ENCODE measurements at places on chromosomes 3 and 15. TPM values are rescaled to one million over a fixed set of nuclear protein-coding genes. Genes with fewer than 3 reads are reported as not detected.

DNA sequence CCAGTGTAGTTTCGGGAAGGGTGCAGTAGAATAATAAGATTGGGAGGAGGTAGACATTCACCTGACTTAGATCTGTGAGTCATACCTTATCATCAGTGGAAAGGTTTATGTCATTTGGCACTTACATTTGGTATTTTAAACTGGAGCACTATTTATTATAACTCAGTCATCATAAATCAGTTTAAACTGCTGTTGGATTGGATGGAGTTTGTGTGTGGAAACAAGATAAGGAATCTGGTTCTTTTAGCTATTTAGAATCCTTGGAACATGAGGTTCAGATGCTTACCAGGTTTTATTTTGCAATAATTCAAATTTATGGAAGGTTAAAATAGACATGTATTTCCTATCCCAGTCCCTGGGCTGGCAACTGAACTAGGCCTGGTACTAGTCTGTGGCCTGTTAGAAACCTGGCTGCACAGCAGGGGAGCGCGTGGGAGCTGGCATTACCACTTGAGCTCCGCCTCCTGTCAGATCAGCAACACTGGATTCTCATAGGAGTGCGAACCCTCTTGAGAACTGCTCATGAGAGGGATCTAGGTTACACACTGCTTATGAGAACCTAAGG is 34.5 kb downstream of the ZFAND6 start:
- no peak overlapping the region for H3K27ac ChIP-seq
- H3K36me3 ChIP-seq: no peaks in the 10 kb centered on the region
- H3K4me3 ChIP-seq: no peak overlapping the region
- H3K4me1 ChIP-seq: no peaks in the 10 kb centered on the region
- no peak for DNase-seq

DNA sequence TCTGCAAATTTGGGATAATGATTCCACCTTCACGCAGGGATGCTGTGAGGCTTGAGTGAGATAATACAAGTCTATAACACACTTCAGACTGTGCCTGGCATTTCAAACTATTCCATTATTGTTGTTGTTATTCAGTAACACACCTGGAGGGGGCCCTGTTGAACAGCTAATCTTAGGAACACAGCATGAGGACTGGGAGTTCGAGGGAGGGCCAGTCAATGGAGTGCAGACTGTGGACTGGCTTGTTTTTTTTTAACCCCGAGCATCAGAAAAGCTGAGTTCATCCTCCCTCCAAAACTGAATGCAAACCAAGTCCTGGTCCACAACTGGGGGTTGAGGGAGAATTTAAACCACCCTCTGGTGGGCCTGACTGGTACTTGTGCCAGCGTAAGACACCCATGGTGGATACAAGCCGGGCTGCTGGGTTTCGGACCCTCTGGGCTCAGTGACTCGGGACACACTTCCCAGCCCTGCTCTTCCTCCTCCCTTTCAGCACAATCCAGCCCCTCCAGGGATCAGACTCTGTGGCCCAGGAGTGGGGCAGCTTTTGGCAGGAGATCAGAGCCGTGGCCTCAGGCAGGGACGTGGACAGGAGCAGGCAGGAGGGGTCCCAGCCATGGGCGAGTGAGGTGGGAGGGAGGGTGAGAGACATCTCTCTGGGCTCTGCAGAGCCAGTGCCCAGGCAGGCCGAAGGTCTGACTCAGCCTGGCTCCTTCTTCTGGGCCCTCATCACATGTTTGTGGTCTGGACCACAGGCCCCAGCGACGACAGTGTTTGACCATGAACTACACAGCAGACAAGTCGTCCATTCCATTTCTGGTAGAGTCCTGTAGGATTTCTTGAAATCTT is 36.3 kb upstream of the MEX3B start:
- no peaks in the 10 kb centered on the region for H3K36me3 ChIP-seq
- no peaks in the 10 kb centered on the region for H3K27me3 ChIP-seq
- no peak for DNase-seq

DNA sequence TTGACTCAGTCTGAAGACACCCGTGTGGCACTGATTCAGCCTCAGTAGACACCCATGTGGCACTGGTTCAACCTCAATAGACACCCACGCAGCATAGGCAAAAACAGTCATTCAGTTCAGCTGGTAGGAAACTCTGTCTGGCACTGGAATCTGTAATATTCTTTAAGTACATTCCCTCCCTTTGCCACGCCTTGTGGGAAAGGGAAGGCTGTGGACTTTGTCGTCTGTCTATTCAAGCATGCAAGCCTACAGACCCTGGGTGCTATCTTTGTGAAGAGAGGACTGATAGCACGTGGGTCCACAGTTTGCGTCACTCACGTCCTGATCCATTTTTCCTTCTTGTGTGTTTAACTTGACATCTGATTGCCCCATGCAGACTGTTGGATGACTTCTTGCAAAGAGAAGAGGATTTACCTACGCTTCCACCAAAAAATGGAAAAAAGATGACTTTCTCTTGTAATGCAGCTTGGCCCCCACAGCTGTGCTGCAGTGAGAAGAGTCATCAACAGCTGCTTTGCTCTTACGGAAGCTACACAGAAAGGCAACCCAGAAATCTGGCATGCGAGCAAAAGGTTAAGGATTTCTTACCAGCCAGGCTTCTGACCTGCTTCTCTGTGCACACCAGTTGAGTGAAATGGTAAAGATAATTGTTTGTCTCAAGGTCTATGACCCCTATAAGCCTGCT is 278.1 kb downstream of the ULK4 start:
- DNase-seq: no peak
- H3K27me3 ChIP-seq: no peaks in the 10 kb centered on the region
- no peaks in the 10 kb centered on the region for H3K36me3 ChIP-seq
- no peak overlapping the region for H3K4me3 ChIP-seq
- H3K27ac ChIP-seq: peak overlapping the region; percentile 25

Gene TMC3
- not detected for total RNA-seq

Gene PLIN1
- not detected for total RNA-seq

Gene SPESP1
- not detected for total RNA-seq

All from Peyer's patch (tissue), 4 donors.